NCI-H510A (cell line): ENCODE measurements at places on chromosomes 5 and 9.
A peak's percentile ranks its signal among the peaks of the same experiment; 100 is the strongest.

DNA sequence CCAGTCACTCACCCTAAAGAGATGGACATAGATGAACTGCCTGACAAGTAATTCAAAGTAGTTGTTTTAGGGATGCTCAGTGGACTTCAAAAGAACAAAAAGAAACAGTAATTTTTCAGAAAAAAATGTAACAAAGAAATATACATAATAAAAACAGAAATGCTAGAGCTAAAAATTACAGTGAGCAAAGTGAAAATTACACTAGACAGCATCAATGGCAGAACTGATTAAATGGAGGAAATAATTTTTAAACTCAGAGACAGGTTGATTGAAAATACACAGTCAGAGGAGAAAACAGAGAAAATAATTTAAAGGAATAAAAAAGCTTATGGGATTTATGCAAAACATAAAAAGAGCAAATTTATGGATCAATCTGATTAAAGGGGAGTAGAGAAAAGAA lies 1968.4 kb downstream of the EFNA5 start:
- DNase-seq, result no peak

- peak; percentile 34 for DNase-seq
Measured at GRCh38 chr5:73280821-73281746, 108.1 kb downstream of the TMEM174 start.

DNA sequence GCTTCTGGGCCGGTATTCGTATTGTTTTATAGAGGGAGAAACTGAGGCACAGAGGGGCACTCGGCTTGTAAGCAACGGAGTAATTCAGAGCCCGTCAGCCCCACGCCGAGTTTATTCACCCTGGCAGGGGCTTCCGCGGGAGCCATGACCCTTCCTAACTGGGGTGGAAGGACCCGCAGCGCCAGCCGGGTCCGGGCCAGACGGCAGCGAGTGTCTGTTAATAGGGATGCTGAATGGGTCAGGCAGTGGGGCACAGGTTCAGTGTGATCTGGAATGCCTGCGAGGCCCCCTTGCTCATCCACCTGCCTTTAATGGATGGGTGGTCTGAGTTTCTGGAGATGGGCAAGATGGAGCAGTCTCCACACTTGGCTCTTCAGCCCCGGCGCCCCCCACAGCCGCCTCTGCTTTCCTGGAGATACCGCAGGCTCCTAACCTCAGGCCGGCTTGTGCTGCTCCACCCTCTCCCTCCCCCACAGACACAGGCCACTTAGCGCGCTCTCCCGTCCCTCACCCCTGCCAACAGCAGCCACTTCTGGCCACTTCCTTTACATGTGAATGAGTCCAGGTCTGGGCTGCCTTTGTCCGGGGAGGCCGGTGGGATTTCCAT lies 147.1 kb downstream of the ERCC6L2 start:
- no peak for DNase-seq

GRCh38 chr9:110303133-110303532 lies 34.5 kb downstream of the TXNDC8 start:
- no peak for DNase-seq

- DNase-seq, result no peak
Measured at GRCh38 chr5:98679963-98680362, 93.5 kb upstream of the RGMB start.

- DNase-seq, result no peak
Measured at GRCh38 chr5:180138976-180139730, 67.6 kb upstream of the RNF130 start.

DNA sequence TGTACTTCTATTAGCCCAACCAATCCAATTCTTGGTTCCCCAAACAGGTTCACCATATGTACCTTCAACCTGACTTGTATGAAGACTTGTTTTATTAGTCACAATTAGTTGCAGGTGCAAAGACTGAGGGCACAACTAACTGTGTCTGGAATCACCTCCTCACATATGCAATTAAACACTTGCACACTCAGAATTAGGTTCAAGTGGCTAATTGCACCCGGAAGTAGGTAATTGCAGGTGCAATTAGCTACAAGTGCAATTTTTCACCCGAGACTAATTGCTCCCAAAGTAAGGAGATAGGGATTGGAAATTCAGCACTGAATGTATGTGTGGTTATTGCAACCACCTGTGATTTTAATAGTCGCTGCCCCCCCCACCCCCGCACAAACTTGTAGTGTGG lies 338.9 kb downstream of the ZSWIM6 start:
- no peak for DNase-seq
